ENCODE measurements at places on chromosomes 16 and 17.

- no peak for DNase-seq
Observed at GRCh38 chr16:17251496-17251895, 219.3 kb downstream of the XYLT1 start.

DNA sequence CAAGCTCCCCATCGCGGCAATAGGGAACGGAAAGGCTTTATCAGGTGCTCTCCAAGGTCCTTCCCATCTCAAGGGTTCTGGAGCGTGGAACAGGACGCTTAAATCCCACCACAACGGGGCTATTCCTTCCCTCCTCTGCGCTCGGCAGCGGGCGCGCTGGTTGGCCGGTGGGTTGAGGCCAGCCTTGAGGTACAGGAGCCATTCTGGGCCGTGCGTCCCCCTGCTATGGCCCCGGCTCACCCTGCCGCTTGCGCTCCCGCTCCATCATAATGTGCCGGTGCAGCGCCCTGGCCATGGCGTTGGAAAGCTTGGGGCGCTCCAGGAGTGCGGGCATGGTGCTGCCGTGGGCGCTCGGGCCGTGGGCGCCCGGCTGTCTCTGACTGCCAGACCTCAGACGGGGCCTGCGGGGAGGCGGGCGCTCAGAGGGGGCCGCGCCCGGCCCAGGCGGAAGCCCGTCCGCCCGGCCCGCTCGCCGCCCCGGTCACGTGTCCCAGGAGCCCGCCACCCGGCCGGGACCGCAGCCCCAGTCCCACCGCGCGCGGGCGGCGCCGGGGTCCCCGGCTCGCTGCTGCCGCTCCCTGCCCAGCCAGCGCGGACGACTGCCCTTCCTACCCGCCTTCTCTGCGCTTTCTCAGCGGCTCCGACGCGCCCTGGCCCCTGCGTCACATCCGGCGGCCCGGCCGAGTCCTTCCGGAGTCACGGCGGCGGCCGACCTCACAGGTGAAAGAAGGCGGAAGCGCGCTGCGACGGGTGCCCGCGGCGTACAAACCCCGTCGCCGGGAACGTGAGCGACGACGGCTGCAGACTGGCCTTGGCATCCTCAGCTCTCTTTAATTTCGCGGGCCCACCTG lies at the start of gene GPS2:
TSS of gene GPS2 (minus strand) at position 642 of the 851 bp plus-strand sequence. CDS start at position 334, 308 bp downstream.
- DNase-seq = peak; percentile 91

DNA sequence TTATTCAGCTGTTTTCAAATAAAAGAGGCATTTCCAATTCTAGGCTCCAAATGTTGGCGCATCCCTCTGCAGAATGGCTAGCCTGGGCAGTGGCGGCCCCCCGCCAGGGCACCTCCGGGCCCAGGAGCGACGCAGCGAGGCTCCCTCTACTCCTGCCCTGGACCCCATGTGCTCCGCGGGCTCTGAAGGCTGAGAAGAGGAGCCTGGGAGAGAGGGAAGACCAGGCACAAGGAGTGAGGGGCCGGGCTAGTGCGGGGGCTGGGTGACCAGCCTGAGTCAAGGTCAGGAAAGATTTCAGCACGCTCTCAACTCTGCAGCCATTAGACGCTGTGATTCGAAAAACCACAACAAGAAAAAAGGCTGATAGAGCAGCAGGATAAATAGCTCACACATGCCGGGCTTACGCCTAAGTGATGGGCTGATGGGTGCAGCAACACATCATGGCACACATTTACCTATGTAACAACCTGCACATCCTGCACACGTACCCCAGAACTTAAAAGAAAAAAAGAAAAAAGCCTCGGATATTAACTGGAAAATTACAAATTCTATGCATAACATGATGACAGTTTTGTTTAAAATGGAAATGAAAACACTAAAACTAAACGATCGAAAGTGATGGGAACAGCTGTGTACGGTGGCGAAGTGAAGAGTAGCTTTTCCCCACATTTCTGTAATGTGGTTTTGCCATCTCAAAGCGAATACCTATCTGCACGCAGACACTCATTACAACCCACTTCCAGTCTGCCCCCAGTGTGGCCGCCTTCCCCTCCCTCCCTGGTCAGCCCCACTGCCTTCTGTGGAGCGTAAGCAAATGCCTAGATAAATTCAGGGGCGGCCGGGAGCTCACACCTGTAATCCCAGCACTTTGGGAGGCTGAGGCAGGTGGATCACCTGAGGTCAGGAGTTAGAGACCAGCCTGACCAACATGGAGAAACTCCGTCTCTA lies 44.4 kb downstream of the MAP1LC3B start:
- DNase-seq = no peak

DNA sequence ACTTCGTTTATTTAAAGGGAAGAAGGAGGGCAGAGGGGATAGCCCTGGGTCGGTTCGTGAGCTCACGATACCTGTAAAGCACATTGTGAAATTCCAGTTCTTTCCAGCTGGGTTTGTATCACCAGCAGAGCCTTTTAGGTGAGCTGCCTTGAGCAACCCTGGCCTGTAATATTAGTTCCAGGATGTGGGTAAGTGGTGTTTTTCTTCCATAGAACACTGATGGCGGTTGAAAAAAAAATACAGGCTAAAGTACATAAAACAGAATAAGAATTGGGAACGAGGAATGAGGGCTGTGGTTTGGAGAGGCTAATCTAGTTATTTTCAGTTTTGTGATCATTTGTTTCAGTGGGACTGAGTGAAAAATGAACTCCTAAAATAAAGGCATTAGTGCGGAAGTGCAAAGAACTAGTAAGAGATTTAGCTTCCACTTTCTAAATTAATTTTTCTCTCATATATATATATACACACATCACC lies 20.6 kb downstream of the HS3ST3B1 start:
- no peak for DNase-seq

- peak; percentile 71 for DNase-seq
Observed at GRCh38 chr16:695355-696089, 5.3 kb upstream of the WDR24 start.

DNA sequence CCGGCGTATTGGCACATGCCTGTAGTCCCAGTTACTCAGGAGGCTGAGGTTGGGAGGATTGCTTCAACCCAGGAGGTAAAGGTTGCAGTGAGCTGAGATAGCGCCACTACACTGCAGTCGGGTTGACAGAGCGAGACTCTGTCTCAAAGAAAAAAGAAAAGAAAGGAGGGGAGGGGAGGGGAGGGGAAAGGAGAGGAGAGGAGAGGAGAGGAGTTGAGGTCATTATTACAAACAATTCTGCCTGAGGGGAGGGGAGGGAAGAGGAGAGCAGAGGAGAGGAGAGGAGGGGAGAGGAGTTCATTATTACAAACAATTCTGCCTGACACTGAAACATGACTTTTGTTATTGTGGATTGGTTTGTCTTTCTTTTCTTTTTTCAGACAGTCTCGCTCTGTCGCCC lies 19.8 kb upstream of the ABCA5 start:
- DNase-seq = no peak

DNA sequence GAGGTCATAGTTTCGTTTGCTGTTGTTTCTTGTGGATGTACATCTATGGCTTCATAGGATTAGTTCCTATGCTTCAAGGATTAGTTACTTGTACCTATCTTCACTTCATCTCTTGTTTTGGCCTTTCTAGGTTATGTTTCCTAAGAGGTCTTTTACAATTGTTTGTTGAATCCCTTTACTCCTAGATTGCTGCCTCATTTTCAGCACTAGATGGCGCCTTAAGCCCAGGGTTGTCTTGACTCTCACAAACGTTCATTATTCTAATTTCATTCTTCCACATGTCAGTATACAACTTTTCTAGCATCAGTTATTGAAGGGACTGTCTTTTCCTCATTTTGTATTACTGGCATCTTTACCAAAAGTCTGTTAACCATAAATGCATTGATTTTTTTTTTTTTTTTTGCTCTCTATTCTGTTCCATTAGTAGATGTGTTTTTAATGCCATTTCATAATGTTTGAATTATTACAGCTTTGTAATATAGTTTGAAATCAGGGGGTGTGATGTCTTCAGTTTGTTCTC lies 45.0 kb upstream of the NACA2 start:
- DNase-seq = peak; percentile 35

- no peak for DNase-seq
Observed at GRCh38 chr17:63973247-63973646, 529 bp upstream of the SCN4A start.

DNA sequence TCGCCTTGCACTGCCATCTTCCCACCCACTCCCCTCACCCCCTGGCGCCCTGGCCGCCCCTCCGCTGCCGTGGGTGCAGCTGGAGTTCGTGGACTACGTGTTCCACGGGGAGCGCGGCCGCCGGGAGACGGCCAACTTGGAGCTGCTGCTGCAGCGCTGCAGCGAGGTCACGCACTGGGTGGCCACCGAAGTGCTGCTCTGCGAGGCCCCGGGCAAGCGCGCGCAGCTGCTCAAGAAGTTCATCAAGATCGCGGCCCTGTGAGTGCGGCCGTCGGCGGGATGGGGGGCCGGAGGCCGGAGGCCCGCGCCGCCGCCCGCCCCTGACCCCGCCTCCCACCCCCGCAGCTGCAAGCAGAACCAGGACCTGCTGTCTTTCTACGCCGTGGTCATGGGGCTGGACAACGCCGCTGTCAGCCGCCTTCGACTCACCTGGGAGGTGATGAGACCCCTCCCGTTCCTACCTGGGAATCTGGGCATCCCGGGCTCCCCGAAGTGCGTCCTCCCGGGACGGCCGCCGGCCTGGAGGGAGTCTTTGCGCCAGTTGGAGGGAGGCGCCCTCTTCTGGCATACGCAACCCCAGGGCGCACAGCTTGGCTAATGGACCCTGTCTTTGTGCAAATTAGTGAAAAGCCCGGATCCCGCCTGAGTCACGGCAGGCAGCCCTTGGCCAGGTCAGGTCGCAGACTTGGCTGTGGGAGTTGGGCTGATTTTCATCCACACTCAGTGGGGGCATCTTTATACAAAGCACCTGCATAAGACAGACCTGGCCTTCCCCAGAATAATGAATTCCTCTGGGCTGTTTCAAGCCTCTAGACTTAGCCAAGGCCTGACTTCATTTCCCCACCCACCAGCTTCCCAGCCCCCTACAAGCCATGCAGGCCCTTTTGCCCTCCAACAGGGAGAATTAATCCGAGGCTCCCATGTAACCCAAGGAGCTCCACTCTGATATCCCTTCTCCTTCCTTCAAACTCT lies 14.3 kb downstream of the RAPGEFL1 start:
- DNase-seq = peak; percentile 50

DNA sequence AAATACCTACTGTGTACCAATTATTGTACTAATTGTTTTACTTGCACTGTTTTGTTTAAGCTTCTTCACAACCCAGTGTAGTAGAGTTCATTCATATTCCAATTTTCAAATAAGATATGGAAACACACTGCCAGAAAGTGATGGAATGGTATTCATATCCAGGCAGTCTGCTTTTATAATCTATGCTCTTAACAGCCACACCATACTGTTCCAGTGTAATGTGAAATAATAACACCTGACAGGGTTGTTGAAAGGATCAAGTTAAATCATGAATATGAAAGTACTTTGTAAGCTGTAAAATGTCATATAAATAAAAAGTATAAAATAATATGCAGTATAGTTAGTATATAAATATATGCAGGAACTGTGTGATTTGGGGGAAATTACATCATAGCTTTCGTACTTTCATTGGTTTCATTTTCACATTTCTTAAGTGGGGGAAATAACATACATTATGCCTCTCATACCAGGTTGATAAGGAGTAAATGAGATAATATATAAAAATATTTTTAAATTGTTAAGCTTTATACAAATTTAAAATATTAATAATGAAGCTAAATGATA lies 230.8 kb downstream of the TANC2 start:
- DNase-seq = no peak

GRCh38 chr17:45768000-45768399 lies 16.1 kb upstream of the CRHR1 start:
- no peak for DNase-seq
